ENCODE measurements at places on chromosomes 7 and 10. TPM values are rescaled to one million over a fixed set of nuclear protein-coding genes. Genes with fewer than 3 reads are reported as not detected.

Gene TAS2R3
- 2.1 TPM for total RNA-seq

Gene GDF2
- total RNA-seq: not detected

- ATAC-seq: peak; percentile 28
Measured at GRCh38 chr10:62019013-62019684, 117.7 kb downstream of the ARID5B start.

- no peak for ATAC-seq
Measured at GRCh38 chr7:84677117-84677732, 482.6 kb upstream of the SEMA3A start.

DNA sequence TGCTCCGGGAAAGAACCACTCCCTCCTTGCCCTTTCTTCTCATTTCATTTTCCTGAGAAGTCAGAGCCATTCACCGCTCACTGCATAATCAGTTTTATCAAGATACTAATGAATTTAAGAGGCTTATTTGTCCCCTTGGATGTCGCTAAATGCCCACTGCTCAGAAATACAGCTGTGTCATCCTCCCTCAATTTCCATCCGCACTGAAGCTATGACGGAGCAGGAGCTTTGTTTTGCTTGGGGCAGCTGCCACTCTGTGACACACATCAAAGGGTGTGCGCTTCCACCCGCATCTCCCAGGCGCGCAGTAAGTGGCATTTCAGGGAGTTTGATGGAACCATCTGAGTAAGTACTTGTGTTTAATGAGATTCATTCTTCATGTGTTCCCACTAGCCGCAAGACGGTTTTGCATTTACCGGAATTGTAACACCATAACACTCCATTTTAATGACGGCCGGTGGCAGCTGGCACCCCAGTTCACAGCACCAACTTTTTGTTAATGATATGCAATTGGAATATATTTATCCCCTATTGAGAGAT, 103.8 kb upstream of the PARD3 start:
- no peak for ATAC-seq

All from motor neuron (in vitro differentiated cells).